ENCODE measurements at places on chromosomes 1 and 21.

GRCh38 chr1:116556289-116557006 lies 14.4 kb downstream of the CD58 start:
- no peak for DNase-seq

- no peak for DNase-seq
Measured at GRCh38 chr1:201645956-201646355, 107.0 kb downstream of the NAV1 start.

GRCh38 chr1:185409763-185410528 lies 92.9 kb upstream of the IVNS1ABP start:
- no peak for DNase-seq

DNA sequence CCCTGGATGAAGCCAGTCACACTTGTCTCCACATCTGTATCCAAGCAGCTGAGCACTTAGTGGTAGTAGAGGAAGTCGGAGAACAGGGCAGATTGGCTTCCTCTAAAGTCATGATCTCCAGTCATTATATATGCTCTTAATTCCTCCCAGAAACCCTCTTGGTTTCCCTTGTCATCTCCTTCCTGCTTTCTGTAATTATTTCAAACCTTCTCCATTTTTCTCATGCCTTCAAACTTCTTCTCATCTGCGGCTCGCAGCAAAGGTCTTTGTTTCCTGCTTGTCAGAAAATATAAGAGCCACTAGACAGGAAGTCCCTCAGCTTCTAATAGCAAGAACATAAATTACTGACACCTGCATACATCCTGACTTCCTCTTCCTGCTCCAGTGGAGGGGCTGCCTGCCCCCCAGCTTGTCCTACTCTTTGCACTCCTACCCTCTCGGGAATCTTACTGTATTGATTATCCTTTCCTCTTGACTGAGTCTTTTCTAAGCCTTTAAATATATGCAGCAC lies 124.6 kb upstream of the NGF start:
- no peak for DNase-seq

DNA sequence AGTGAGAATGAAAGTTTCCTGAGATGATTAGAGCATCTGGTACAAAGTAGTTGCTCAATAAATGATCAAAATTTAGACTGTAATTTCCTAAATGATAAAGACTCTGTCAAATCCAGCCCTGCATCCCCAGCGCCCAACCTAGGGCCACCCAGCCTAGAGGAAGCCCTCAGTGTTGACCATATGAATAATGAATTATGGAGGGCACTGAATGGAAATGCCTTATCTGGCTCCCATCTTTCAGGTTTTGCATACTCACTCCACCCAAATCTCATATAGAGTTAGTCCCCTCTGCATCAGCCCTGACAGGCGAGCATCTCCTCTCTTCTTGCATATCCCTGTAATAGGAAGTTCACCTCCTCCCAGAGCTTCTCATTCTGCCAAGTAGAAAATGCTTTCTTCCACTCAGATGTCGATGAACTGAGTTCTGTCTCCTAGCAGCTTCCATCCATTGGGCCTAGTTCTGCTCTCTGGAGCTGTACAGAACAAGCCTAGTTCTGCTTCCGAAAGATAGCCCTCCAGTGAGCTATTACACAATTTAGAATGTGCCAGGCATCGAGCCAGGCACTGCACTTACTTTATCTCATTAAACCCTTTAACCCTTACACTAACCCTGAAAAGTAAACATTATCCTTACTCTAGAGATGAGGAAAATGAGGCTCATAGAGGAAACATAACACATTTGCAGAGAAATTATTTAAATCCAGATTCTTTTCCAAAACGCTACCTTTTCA lies 20.9 kb downstream of the COA7 start:
- DNase-seq = no peak

GRCh38 chr21:38734646-38735365 lies 70.9 kb upstream of the ETS2 start:
- no peak for DNase-seq

GRCh38 chr1:62732331-62732730 lies 44.1 kb upstream of the DOCK7 start:
- DNase-seq = no peak
